G401 (cell line): ENCODE measurements at places on chromosomes 1 and 21.
A peak's percentile ranks its signal among the peaks of the same experiment; 100 is the strongest.

- no peak for DNase-seq
Observed at GRCh38 chr1:162857850-162858249, 3.1 kb downstream of the CCDC190 start.

DNA sequence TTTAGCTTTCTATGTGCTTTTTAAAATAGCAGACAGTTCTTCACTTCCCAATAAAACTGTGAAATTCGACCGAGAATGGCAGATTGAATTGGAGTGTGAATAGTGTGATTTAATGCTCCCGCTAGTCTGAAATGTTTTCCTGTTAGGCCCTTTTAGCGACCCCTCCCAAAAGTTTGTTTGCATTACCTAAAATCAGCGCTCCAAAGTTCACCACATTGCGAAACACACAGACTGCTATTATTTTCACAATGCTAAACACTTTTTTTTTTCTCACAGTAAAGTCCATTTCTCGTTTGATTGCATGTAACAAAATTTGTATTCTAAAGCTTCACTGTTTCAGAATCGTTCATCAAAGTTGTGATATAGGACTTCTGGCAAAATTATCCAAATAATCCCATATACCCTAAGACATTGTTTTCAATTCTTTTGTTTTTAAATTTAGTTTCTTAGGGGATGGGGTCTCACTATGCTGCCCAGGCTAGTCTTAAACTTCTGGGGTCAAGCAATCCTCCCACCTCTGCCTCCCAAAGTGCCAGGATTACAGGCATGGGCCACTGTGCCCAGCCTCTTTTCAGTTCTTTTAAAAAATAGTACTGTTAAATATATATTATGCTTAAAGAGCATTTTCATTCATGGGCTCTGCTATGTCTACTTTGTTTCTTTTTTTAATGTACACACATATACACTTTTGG is 76.5 kb upstream of the USH2A start:
- DNase-seq, result no peak

DNA sequence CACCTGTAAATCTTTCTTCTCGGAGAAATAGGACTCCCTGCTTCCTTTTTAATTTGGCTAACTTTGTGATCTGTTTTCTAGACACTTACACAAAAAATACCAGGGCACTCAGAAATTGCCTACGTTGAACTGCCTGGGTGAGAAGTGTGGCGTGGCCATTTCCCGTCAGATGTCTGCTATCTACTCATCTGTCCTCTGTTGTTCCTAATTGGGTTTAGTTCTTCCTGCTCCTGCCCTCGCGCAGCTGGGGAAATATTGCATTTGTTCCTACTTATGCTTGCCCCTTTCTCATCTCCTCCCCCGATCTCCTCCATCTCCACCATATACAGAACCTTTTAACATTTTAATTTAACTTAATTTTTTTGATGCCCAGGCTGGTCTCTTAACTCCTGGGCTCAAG is 55.1 kb downstream of the CD58 start:
- DNase-seq, result no peak

DNA sequence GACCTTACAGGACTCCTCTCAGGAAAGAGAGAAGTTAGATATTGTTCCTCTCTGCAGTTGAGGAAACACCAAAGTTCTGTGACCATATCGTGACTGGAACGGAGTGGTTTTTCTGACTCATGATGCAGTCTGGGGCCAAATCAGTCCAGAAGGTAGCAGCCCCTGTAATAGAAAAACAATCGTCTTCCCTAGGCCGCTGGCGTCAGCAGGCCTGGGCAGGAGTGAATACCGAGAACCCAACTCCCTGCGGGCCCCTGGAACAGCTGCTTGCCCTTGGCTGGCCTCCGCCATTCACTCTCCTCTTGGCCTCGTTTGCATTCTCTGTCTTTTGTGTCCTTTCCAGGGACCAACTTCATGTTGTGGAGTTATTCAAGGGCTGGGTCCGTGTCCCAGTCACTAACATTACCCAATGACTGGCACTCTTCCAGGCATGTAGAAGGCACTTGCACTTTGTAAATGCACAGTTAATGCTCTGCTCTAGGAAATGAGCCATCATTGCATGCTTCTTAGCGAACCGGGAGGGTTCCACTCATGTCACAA is 10.9 kb upstream of the CD101 start:
- DNase-seq, result no peak

GRCh38 chr1:240998024-240998423 is 359.0 kb downstream of the RGS7 start:
- DNase-seq, result no peak

DNA sequence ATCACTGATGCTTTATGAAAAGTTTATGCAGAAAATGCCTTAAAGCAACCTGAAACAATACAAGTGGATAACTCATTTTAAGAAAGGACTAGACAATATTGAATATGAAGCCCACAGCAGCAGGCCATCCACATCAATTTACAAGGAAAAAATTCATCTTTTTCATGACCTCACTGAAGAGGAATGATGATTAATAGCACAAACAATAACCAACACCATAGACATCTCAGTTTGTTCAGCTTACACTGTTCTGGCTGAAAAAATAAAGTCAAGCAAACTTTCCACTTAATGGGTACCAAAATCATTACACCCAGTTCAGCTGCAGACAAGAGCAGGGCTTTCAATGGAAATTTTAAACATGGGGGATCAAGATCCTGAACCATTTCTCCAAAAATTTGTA is 380.6 kb upstream of the NEGR1 start:
- no peak for DNase-seq

- no peak for DNase-seq
Observed at GRCh38 chr1:234520908-234521817, 42.2 kb upstream of the TARBP1 start.

GRCh38 chr1:70077066-70077465 is 128.3 kb downstream of the LRRC40 start:
- DNase-seq, result no peak

GRCh38 chr1:47934243-47934805 is 62.9 kb downstream of the TRABD2B start:
- peak; percentile 54 for DNase-seq

DNA sequence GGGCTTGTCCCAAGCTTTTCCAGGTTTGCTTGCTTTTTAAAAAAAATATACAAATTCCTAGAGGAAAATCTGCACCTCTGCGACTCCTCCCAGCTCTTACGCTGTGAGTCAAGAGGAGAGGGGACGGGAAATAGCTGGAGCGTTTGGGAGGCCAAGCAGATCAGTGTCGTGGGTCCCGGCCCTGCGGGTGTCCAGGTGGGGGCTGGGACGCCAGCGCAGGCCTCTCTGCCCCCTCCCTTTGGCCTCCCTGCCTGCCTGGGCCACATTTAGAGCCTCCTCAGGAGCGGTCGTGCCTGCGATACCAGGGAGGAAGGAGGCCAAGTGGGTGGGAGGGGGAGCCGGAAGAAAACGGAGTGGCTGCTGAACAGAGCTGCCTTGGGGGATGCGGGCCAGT is 9.0 kb downstream of the WNT4 start:
- DNase-seq, result no peak
